ENCODE measurements at places on chromosomes 4 and X. TPM values are rescaled to one million over a fixed set of nuclear protein-coding genes. Genes with fewer than 3 reads are reported as not detected.
A peak's percentile ranks its signal among the peaks of the same experiment; 100 is the strongest.

DNA sequence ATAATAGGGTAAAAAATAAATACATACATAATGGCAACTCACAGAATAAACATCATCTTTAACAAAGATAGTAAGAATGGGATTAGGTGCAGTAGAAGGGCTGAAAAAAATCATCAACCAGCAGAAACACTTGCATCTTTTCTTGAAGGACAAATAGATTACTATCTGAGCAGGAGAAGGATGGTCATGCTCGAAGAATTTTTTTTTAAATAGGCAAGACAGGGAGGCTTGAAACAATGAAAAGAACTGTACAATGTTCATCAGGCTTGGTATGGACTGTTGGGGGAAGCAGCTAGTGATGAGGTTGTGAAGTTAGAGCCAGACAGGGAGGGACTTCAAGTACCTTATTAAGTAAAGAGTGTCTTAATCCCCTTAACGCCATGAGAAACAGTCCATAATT is 167.4 kb upstream of the LDB2 start:
- DNase-seq, result no peak

- peak; percentile 52 for DNase-seq
Observed at GRCh38 chrX:105972690-105973386, 65.7 kb downstream of the SERPINA7 start.

- DNase-seq, result no peak
Observed at GRCh38 chr4:155784637-155785036, 25.8 kb downstream of the GUCY1B1 start.

GRCh38 chr4:118968813-118969212 is 80.2 kb downstream of the SYNPO2 start:
- peak; percentile 30 for DNase-seq

DNA sequence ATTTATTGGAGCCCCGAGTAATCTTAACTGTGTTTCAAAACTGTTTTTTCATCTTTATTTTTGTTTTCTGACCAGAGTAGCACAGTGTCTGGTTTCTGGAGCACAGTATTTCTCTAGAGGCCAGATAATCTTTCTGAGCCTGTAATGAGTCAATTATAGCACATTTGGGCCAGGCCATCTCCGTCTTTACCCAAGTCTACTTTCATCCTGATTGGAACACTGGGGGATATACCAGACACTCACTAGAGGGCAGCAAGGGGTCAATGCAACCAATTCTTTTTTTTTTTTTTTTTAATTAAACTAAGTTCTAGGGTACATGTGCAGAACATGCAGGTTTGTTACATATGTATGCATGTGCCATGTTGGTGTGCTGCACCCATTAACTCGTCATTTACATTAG is 282.0 kb downstream of the ARHGAP24 start:
- peak; percentile 53 for DNase-seq

GRCh38 chr4:122602277-122603142 is 18.4 kb downstream of the IL21 start:
- peak; percentile 70 for DNase-seq

- no peak for DNase-seq
Observed at GRCh38 chr4:56149591-56149990, 200.8 kb downstream of the CEP135 start.

DNA sequence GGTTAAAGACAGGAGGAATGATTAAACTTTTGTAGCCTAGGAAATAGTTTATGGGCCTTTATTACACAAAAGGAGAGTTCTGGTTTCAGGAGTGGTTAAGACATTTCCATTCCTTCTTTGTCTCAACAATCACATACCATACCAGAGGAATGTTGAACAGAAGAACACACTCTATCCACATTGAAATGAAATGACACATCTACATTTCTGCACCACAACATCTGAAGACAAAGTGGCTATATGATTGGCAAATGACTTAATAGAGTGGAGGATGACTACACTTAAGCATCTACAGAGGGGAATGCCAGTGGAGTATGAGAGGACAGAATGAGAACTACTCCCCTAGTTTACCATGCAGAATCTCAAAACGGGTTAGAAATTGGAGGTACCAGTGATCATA is 8.0 kb downstream of the CYP2U1 start:
- peak; percentile 33 for DNase-seq

GRCh38 chr4:36476135-36476534 is 194.7 kb downstream of the DTHD1 start:
- no peak for DNase-seq

GRCh38 chr4:136862653-136863052 is 669.6 kb downstream of the PCDH18 start:
- no peak for DNase-seq

DNA sequence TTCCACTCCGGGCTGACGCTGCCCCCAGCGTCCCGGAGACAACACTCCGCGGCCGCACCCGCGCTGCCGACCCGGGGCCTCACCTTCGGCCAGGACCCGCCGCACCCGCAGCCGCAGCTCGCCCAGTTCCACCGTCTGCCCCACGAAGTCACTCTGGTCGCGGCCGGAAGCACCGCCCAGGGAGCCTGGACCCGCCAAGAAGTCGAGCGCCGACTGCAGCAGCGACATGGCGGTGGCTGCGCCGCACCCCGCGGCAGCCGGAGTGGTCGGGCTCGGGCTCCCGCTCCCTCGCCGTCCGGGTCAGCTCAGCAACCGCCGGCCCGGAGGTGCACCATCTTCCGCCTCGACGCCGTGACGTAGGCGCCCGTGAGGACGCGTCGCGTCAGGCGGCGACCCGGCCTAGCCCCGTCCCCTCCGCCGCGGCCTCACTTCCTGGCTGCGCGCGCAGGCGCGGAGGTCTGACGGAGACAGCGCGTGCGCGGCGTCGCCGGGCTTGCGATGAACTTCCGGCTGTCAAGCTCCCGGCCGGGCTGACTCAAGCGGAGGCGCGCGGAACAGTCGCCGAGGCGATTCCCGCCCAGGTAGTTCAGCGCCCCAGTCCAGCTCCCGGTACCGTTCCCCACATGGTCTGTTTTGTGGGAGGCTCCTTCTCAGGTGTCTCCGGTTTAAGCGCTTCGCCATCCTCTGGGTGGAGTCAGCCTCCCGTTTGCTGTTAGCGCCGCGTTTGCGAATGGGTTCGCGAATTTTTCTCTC is at the start of the genes GAK and TMEM175:
GAK (minus strand) TSS at position 357 of the 753 bp plus-strand sequence; CDS start at position 228, 129 bp downstream.
TMEM175 (plus strand) TSS at position 501 of the 753 bp plus-strand sequence. CDS start 15,280 bp downstream, outside the sequence.
- peak; percentile 88 for DNase-seq

DNA sequence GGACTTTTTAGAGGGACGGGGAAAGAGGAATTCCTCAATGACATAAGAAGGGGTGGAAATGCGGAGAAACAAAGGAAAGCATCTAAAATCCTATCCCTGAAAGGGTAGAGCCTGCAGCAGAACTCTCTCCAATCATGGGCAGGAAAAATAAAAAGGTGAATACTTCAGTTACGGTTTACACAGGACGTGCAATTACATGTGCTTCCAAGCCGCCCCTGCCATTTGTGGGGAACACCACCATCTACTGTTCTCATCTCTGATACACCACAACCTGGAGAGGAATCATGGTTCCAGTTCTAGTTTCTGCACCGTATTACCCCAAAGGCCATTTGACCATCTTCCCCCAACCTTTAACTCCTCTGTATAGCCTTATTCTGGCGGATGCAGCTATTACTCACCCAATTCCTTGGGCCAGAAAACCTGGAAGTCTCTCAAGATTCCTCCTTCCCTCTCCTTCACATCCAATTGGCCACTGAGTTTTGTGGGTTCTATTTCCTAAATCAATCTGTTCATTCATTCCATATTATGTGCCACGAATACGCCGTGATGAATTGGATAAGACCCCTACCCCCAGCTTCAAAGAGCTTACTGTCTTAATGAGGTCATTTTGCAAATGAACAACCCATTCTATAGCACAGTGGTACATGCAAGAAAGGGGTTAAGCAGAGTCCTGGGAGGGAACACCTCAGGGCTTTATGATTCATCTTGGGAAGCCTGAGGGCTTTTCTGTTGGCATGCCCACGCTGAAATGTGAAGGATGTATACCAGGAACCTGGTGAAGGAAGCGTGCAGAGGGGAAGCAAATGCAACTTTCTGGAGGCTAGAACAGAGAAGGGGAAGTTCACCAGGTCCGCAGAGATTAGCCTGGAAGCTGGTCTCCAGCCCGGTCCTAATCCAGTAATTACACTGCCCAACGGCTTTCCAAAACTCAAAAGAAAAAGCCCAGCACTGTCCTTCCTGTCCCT is 1.4 kb upstream of the MSL3 start:
- DNase-seq, result peak; percentile 30

GRCh38 chr4:122099896-122100295 is 52.2 kb upstream of the BLTP1 start:
- peak; percentile 62 for DNase-seq

- DNase-seq, result peak; percentile 23
Observed at GRCh38 chrX:15848576-15848975, 6.0 kb downstream of the AP1S2 start.

- DNase-seq, result no peak
Observed at GRCh38 chr4:40301603-40302002, 33.5 kb upstream of the CHRNA9 start.

DNA sequence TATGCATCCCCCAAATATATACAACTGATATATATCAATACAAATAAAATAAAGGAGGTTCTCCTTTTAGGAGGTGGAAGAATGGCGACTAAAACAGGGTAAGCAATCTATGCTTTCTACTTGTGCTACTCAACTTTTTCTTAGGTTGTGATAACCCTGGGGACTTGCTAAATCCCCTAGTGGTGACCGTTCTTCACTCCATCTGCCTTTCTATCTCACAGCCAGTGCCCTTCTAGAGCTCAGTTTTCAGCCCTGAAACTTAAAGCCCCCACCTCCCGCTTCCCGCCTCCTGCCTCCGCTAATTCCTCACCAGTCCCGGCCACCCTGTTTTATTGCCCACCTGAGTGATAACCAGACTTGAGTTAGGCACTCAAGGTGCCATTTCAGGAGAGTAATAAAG is 15.5 kb upstream of the ESX1 start:
- DNase-seq, result no peak

DNA sequence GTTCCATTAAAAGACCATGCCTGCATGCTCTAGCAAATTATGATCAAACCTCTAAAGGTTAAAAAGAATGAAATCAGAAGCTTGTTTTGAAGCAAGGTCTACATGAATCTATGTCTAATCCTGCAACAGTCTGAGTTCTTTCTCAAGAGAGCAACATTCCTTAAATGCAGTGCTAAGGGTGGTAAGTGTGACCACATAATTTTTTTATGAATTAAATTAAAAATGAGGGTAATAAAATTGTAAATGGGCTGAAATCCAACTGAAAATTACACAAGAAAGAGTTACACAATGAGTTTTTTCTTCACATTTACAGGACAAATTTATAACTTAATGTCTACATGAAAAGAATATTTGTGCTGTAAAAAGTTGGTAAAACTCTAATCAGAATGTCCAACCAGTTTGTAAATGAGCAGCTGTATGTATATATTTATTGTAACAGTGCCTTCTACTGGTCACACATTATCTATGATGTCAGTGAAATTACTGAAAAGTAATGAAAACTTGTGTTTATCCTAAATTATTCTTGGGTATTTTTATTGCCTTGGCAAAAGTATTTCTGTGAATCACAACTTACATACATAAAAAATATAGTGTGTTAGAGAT is 336.3 kb upstream of the PITX2 start:
- DNase-seq, result peak; percentile 38

DNA sequence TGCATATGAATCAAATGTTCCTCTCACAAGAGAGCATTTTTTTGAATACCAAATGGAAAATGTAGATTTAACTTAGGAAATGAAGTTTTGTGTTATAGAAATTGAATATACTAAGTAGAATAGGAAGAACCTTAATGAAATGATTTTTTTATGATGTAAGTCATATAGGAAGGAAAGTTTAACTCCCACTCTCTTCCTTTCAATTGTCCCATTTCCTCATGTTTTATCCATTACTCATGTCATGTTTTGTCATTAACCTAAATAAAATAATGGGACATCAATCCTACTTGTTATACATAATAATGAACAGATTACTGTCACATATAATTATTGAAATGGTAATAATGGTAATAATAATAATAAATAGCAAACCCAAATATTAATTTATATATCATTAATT is 22.7 kb upstream of the SRD5A3 start:
- DNase-seq, result no peak

DNA sequence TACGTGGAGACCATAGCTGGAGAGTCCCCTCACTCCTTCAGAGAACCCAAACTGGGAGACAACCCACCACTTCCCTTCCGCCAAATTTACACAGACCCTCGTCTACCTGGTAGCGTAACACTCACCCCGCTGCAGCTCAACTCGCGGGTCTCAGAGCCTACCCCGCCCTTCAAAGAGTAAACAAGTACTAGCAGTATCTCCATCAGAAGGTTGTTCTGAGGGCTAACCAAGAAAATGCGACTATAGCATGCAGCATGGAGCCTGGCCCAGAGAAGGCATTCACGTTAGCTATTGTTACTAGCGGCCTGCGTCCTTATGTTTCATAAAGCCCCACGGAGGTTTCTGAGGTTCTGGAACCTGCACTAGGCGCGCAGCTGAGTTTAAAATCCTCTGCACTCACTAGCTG is 531 bp upstream of the MANBA start:
- DNase-seq, result no peak

DNA sequence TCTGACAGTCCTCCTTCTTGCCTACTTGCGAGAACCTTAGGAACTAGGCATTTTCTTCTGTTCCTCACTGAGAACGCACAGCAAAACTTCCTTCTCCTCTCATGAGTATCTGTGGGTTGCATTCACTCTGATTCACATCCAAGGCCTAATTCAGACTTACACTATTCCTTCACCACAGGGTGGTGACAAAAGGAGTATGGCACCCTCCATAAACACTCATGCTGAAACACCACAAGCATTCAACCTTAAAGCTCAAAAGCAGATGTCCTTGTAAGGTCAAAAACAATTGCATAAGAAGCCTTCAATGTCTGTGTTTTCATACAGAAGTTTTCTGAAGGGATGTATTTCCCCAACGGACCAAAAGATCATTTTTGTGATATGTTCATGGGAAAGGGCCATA is 147.3 kb downstream of the CORIN start:
- peak; percentile 34 for DNase-seq

GRCh38 chr4:163251204-163251603 is 81.2 kb downstream of the NPY1R start:
- DNase-seq, result peak; percentile 9

DNA sequence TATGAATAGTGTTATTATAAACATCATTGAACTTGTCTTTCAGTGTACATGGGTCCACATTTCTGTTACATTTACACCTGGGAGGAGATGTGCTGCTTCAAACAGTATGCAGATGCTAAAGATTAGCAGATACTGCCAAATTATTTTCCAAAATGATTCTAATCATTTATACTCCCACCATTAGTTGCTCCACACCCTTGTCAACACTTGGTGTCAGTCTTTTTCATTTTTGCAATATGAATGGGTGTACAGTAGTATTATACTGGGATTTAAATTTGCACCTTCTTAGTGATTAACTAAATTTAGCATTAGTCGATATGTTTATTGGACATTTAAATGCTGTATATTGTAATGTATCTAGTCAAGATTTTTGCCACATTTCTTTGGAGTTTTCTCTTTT is 131.6 kb upstream of the GRID2 start:
- peak; percentile 1 for DNase-seq

- peak; percentile 54 for DNase-seq
Observed at GRCh38 chr4:77044461-77045150, 31.2 kb downstream of the CCNI start.

SASH3 gene
- total RNA-seq, result not detected

PAGE5 gene
- total RNA-seq, result not detected

USP27X gene
- 1.9 TPM for total RNA-seq

NAA15 gene
- total RNA-seq, result 58.0 TPM

PDGFRA gene
- total RNA-seq, result 0.35 TPM

DYNLT3 gene
- total RNA-seq, result 49.9 TPM

FABP2 gene
- total RNA-seq, result under 0.01 TPM

CENPC gene
- total RNA-seq, result 9.2 TPM

CABS1 gene
- total RNA-seq, result not detected

SLC9A7 gene
- total RNA-seq, result 43.9 TPM

YY2 gene
- 0.69 TPM for total RNA-seq

SCRG1 gene
- total RNA-seq, result not detected

Data from renal cortical epithelial cell (primary cell).